ENCODE measurements at places on chromosomes 2 and 18. TPM values are rescaled to one million over a fixed set of nuclear protein-coding genes. Genes with fewer than 3 reads are reported as not detected.

Gene SLC16A14
- 0.43 TPM for total RNA-seq

Gene ST3GAL5
- 5.3 TPM for total RNA-seq

Gene NEU2
- not detected for total RNA-seq

Gene PLB1
- total RNA-seq: 0.10 TPM

Gene PTPN4
- 20.4 TPM for total RNA-seq

Gene MC5R
- not detected for total RNA-seq
